ENCODE measurements at places on chromosomes 6 and 20.

DNA sequence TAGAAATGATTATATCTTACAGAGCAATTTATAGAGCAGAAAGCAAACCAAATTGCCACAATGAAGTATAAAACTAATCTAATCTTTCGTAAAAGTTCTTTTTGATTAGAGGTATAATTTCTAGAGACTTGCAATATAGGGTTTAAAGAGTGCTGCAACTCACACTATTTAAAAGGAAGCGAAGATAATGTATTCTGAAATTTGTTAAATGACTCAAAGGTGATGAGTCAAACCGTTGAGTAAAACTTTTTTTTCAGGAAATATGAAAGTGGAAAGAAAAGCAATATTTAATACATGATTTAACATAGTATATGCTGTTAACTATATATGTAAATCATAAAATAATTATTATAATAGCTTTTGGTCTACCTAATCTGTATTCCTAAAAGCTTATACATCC lies 133.6 kb downstream of the SYNE1 start:
- peak; percentile 3 for DNase-seq

- no peak for DNase-seq
Measured at GRCh38 chr6:36679043-36679833, 724 bp downstream of the CDKN1A start.

- DNase-seq = no peak
Measured at GRCh38 chr6:33987531-33988021, 158.3 kb downstream of the GRM4 start.

- DNase-seq = peak; percentile 50
Measured at GRCh38 chr6:21164768-21165326, 428.7 kb upstream of the SOX4 start.

GRCh38 chr6:159169193-159169555 lies at the start of gene FNDC1:
Gene FNDC1, plus strand, starts transcription at chr6:159169400. Its CDS starts 197 bp downstream, at chr6:159169597.
- peak; percentile 75 for DNase-seq

DNA sequence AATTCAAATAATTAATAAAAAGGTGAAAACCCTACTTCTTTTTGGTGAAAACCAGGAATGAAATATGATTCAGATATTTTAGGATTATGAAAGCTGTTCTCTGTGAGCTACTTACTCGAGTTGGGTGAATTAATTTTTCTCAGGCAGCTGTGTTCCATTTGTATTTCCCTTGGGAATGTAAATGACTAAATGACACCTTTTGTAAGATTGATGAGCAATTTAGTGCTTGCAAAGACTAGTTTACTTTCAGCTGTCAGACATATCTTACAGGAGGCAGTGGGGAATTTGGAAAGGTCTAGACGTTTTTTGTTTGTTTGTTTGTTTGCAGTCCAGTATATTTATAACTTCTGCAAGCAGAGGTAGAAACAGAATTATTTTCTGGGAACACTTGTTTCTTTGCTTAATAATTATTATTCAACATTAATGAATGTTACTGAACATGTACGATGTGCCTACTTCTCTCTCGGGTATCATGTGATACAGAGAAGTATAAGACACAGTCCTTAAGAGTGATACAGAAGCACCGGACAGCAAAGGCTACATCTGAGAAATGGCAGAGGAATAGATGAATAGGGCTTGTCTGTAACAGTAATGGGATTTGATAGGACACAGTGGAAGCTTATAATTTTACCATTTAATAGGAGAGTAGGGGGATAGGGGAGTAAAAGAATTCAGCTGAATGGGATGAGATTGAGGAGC lies 91.3 kb downstream of the AKAP7 start:
- DNase-seq = no peak

GRCh38 chr6:20702366-20702765 lies 168.1 kb downstream of the CDKAL1 start:
- no peak for DNase-seq

DNA sequence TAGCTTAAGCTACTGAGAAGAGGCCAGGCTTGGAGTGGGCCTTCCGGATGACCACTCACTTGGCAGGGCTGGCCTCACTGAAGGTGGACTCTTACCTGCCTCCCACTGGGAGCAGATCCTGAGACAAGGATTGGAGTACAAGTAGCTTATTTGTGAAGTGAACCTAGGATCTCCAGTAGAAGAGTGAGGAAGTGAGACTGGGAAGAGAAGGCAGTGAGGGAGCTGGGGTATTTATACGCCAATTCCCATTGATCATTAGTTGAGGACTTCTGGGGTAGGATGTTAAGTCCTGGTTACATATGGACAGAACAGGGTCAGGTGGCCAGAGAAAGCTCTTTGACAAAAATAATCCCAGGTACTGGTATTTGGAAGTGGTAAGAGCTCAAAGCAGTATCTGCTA lies 32.3 kb upstream of the RNF24 start:
- no peak for DNase-seq

DNA sequence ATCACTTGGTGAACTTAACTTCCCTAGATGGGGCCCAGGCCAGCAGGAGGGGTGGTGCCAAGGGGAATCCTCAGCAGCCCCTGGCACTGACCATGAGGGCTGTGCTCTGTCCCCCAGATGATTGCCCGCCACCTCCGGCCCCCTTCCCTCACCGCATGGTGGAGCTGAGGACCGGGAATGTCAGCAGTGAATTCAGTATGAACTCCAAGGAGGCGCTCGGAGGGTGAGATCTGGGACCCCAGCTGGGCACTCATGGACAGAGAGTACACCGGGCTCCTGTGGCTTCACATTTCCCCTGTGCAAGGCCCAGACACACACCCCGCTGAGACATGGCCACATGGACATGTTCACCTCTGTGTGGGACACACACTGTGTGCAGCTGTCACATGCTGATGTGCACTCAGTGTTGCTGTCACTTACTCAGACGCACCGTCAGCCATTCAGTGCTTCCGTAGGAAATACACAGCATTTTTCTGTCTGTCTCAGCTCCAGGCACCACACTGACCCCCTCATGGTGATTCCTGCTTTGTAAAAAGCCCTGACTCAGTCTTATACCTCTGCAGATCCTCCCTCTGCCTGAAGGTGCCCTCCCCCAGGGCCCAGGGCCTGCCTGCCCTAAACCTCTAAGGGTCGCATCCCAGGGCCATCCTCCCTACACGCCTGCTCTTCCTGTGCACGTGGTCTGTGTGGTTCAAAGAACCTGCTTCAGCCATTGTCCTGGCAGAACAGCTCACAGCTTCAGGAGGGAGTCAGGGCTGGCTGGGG lies 4.4 kb downstream of the MYLK2 start:
- DNase-seq = no peak

DNA sequence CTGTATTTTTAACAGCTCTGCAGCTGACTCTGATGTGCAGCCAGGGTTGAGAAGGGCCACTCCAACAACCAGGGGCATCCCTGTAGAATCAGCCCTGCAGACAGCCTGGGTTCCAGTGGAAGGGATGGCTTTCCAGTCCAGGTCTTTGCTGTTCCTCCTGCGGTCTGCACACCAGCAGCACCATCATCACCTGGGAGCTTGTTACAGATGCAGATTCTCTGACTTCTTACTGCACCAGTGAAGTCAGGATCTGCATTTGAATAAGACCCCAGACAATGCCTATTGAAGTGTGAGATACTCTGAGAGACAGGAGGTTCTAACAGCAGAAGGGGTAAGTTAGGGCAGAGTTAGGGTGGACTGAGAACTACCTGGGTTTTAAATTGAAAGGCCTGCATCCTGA lies 151.3 kb downstream of the F13A1 start:
- DNase-seq = no peak

- no peak for DNase-seq
Measured at GRCh38 chr20:25454153-25454900, 46.9 kb downstream of the GINS1 start.

DNA sequence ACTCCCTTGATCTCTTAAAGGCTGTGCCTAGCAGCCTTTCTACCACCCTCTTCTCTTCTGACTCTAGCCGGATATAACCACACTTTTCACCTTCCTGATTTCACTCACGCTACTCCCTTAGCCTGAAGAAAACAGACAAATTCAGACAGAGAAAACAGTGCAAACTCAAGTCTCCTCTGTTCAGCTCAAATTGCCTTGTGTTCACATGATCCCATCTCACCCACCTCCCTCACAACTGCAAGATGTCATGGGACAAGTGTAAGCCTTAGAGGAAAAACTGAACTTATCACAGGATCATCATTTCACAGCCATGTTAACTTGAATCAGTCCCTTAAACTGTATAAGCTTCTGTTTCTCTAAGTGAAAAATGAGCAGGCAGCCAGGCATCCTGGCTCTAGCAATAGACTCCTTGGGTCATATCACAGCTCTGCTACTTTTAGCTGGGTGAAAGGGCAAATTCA lies 66.5 kb upstream of the TENT5A start:
- peak; percentile 38 for DNase-seq

DNA sequence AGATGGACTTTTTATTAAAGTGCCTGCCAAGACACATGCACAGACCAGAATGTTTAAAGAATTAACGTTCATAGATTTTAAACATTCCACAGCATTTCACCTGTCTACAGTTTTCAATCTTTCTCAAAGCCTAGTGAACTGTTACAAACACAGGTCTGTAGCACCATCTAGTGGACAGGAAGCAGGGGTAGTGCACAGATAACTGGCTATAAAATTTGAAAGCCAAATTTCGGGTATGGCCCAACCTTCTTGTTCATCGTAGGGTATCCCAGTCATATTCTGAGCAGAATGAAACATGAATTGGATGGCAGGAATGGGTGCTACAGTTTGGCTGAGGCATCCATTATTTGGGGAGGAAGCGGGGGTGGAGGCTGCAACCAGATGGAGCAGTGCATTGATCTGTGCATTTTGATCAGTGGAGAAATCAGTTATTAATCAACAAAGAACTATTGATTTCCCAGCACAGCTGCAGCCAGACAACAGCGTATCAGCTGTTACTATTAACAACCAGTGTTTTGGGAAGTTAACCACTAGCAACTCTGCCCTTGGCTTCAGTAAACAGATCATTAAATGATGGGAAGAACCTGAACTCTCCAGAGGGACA lies 56.1 kb upstream of the B3GAT2 start:
- DNase-seq = peak; percentile 54

DNA sequence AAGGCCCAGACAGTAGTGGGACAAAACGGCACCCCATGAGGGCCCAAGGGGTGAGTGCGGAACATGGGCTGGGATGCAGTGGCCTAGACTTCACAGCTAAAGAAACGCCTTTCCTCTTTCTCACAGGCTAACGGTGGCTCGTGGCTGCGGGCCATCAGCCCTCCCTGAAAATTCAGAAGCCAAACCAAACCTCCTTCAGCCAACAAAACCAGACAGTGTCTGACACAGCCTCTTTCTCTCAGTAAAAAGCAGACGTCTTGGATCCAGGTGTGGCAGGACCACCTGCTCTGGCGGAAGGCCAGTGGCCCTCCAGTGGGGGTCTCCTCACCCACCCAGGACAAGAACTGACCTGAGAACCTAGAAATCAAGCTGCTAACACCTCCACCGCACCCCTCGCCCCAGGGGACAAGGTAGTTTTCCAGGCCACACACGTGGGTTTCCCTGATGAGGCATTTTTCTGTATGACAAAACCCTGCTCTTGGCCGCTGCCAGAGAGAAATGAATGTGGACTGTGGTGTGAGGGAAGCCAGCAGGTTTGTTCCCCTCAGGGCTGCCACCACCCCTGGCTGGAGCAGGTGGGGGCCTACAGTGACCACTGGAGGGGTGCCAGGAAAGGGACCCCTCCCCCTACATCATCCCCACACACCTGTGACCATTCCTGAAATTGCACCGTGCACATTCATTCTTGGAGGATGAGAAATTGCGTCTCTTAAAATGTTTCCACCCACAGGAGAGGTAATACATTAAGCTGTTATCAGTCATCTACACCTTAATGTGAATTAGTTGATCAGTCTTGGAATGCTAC lies 76.8 kb upstream of the PIM1 start:
- DNase-seq = peak; percentile 22

DNA sequence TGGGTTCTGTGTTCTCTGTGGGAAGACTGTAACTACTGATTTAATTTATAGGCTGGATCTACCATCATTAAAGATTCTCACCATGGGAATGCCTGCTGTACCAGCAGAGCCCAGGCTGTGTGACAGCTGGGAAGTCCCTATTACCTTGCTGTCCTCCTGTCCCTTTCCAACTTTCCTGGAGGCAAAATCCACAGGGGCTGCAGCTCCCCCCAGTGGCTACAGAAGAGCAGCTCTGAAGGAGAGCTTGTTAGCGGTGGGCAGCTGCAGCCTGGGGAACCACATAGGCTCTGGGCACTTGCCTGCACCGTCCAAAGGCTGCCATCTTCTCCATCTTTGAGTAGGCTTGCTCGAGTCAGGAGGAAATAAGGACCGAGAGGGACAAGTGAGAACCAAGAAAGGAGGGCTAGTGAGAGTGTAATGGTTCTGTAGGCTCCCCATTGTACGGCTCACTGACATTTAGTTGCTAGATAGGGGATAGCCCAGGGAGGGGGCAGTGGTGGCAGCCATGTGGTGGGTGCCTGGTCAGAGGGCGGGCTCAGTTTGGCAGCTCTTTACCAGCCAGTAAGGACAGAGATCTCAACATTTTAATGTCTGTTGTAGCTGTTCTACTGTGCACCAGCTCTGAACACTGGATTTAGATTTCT lies 155.1 kb upstream of the MLIP start:
- DNase-seq = peak; percentile 33

- no peak for DNase-seq
Measured at GRCh38 chr6:107173779-107174178, 58.5 kb upstream of the BEND3 start.

GRCh38 chr20:40467703-40468411 lies 221.2 kb downstream of the MAFB start:
- DNase-seq = no peak

- no peak for DNase-seq
Measured at GRCh38 chr6:31423550-31423949, 20.2 kb downstream of the MICA start.

DNA sequence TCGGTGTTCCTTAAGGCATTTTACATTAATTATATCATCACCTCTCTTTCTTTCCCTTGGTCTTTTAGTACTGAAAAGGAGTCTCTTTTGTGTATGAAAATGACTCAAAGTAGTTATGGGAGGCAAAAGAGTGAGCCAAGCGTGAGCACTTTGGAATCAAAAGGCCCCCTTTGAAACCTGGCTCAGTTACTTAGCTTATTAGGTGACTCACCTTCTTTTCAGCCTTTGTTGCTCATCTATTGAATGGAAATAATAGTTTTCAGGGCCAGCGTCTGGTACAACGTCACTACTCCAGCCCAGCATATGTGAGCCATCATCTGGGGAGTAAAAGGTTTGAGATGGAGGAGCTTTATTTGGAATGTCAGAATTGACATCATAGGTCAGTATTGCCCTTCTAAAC lies 147.4 kb upstream of the SCGN start:
- DNase-seq = no peak

DNA sequence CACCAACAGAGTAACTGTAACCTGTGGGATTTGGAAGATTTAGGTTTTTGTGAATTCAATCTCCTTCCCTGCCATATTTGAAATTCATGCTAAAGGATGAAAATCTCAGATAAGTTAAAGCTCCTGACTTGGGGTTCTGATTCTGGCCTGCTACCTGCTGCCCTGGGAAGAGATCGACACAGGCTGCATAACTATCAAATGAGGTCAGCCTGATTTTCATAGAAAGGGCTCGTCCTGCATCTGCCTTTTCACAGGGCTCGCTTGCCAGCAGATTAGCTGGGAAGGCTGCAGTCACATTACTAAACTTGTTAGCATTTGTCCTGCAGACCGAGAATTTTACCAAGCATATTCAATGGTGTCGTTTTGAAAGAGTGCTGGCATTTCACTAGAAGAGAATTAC lies 14.6 kb downstream of the GCLC start:
- DNase-seq = no peak

GRCh38 chr6:137495703-137496336 lies 1.6 kb upstream of the OLIG3 start:
- DNase-seq = peak; percentile 23

GRCh38 chr6:148829415-148830101 lies 82.7 kb downstream of the UST start:
- DNase-seq = no peak

Measured in activated CD4-positive, alpha-beta T cell treated with anti-CD3 and anti-CD28 coated beads, Interleukin-2, Interleukin-6, amounts not matched to agents 100 ng/mL and 50 ng/mL, durations not matched to agents 16 hours and 8 hours (primary cell).